ENCODE measurements at places on chromosomes 2 and 18.

- H3K4me1 ChIP-seq, result no peaks in the 10 kb centered on the region
- no peaks in the 10 kb centered on the region for H3K36me3 ChIP-seq
- H3K27me3 ChIP-seq, result no peaks in the 10 kb centered on the region
- H3K27ac ChIP-seq, result no peak overlapping the region
- no peak for DNase-seq
- no peak overlapping the region for H3K4me3 ChIP-seq
Measured at GRCh38 chr2:82789851-82790205, 1669.3 kb downstream of the SUCLG1 start.

- no peaks in the 10 kb centered on the region for H3K36me3 ChIP-seq
- no peaks in the 10 kb centered on the region for H3K4me1 ChIP-seq
- no peak overlapping the region for H3K27ac ChIP-seq
- no peak for DNase-seq
- no peaks in the 10 kb centered on the region for H3K27me3 ChIP-seq
- no peak overlapping the region for H3K4me3 ChIP-seq
Measured at GRCh38 chr18:61503688-61504087, 170.5 kb downstream of the CDH20 start.

DNA sequence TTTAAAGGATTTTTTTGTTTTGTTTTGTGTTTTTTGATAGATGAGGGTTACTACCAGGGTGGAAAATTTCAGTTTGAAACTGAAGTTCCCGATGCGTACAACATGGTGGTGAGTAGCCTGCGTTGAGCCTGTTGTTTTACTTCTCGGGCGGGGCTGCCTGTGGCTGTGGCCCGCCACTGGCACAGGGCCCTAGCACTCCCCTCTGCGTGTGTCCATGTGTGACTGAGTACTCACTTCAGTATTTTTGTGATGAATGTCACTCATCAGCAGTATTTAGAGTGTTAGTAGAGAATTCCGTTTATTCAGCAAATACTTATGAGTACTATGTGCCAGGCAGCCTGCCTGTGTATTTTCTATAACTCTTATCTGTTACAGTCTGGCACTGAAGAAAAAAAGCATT is 44.3 kb upstream of the SCLY start:
- H3K27ac ChIP-seq, result no peak overlapping the region
- no peak overlapping the region for H3K4me3 ChIP-seq
- peaks cover 54% of the 10 kb centered on the region for H3K36me3 ChIP-seq
- no peaks in the 10 kb centered on the region for H3K27me3 ChIP-seq
- no peak for DNase-seq

- no peaks in the 10 kb centered on the region for H3K36me3 ChIP-seq
- no peaks in the 10 kb centered on the region for H3K27me3 ChIP-seq
- no peak overlapping the region for H3K4me3 ChIP-seq
- no peaks in the 10 kb centered on the region for H3K4me1 ChIP-seq
- DNase-seq, result peak; percentile 18
- H3K27ac ChIP-seq, result no peak overlapping the region
Measured at GRCh38 chr18:49178736-49179135, 228.0 kb upstream of the SMAD7 start.

GRCh38 chr2:239312081-239312511 is 88.7 kb downstream of the HDAC4 start:
- H3K4me3 ChIP-seq, result no peak overlapping the region
- H3K27ac ChIP-seq, result no peak overlapping the region
- no peak for DNase-seq
- H3K27me3 ChIP-seq, result no peaks in the 10 kb centered on the region
- H3K4me1 ChIP-seq, result peaks cover 20% of the 10 kb centered on the region
- no peaks in the 10 kb centered on the region for H3K36me3 ChIP-seq

DNA sequence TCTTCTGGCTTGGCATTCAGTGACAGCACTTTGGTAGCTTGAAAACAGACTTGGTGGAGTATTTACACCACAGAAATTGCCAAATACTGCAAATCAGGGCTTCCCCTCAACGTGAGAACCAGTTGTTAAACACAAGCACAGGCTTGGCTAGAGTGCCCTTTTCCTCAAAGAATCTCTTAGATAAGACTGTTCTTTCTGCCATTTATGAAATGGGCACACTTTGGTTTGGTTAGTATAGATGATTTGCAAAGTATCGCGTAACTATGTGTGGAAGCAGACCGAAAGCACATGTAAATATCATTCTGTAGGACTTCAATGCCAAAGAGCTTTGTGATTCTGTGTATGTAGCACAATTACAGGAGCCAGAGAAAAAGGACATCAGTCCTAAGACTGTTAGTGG is 308.2 kb downstream of the DCC start:
- DNase-seq, result no peak
- no peak overlapping the region for H3K27ac ChIP-seq
- no peak overlapping the region for H3K4me3 ChIP-seq
- no peaks in the 10 kb centered on the region for H3K27me3 ChIP-seq

DNA sequence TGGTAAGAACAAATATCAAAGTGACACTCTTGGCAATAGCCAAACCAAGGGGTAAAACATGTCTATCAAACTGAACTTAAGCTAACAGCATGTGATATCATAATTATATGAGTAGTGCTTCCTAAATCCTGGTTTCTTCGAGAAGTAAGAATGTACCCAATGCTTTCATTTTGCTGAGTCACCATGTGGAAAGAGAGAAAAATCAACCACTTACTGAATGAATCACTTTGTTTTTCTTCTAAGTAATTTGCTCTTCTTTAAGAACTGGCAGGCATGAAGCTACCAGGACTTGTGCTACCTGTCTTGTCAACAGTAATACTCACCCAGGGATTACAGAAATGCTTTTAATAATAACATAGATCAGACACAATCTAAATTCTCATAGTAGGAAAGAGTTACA is 19.0 kb upstream of the DUSP19 start:
- peaks cover 2% of the 10 kb centered on the region for H3K27me3 ChIP-seq
- no peaks in the 10 kb centered on the region for H3K36me3 ChIP-seq
- no peak overlapping the region for H3K27ac ChIP-seq
- H3K4me1 ChIP-seq, result no peaks in the 10 kb centered on the region
- no peak for DNase-seq

- DNase-seq, result no peak
- H3K36me3 ChIP-seq, result no peaks in the 10 kb centered on the region
- H3K4me1 ChIP-seq, result peaks cover 16% of the 10 kb centered on the region
- H3K27me3 ChIP-seq, result no peaks in the 10 kb centered on the region
- H3K4me3 ChIP-seq, result no peak overlapping the region
Measured at GRCh38 chr2:25159949-25160348, 8.4 kb downstream of the POMC start.

- H3K27ac ChIP-seq, result no peak overlapping the region
- peaks cover 28% of the 10 kb centered on the region for H3K4me1 ChIP-seq
- H3K36me3 ChIP-seq, result peaks cover 7% of the 10 kb centered on the region
- no peak overlapping the region for H3K4me3 ChIP-seq
Measured at GRCh38 chr2:120219766-120220165, 3.4 kb downstream of the TMEM185B start.

- H3K4me3 ChIP-seq, result no peak overlapping the region
- H3K27ac ChIP-seq, result no peak overlapping the region
- H3K4me1 ChIP-seq, result no peaks in the 10 kb centered on the region
- H3K27me3 ChIP-seq, result no peaks in the 10 kb centered on the region
- no peak for DNase-seq
- H3K36me3 ChIP-seq, result no peaks in the 10 kb centered on the region
Measured at GRCh38 chr2:149904352-149905175, 317.0 kb upstream of the MMADHC start.

DNA sequence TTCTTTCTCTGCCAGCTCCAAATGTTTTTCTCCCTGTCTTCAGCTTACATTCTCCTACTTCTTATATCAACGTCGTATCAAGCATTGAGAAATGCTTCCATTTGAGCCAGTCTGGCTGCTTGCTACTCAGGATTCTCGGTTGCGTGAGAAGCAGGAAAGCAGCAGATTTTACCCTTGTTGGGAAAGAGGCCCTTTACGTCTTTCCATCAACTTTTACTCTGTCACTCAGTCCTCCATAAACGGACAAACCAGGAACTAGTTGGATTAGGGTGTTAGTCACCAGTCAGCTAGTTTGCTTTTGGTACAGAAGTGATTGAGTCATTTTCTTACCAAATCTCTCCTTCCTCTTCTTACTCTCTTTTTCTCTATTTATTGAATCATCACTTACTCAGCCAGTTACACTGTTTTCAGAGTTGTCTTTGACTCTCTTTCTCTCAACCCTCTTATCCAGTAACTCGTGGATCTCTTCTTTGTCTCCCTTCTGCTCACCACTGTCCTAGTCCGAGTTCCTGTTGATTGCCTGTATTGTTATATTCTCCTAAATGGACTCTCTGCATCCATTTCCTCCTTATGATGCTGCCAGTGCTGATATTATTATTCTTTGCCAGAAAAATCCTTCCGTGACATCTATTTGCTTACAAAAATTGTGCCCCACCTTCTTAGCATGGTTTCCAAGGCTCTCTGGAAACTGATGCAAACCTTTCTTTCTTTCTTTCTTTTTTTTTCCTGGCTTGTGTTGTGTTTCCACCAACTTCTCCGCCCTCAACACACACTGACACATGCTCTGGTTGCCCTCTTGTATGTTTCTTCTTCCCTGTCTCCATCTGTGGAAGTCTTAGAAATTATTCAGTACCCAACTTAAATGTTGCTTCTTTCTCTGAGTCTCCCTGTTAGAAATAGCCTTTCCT is 61.5 kb downstream of the VRK2 start:
- H3K27me3 ChIP-seq, result no peaks in the 10 kb centered on the region
- H3K4me1 ChIP-seq, result no peaks in the 10 kb centered on the region
- no peak for DNase-seq
- no peaks in the 10 kb centered on the region for H3K36me3 ChIP-seq

- no peak for DNase-seq
- no peaks in the 10 kb centered on the region for H3K36me3 ChIP-seq
- H3K27ac ChIP-seq, result no peak overlapping the region
- no peak overlapping the region for H3K4me3 ChIP-seq
Measured at GRCh38 chr2:239282448-239283287, 118.2 kb downstream of the HDAC4 start.

- DNase-seq, result no peak
- peaks cover 7% of the 10 kb centered on the region for H3K27me3 ChIP-seq
- H3K27ac ChIP-seq, result no peak overlapping the region
- no peaks in the 10 kb centered on the region for H3K36me3 ChIP-seq
- no peak overlapping the region for H3K4me3 ChIP-seq
Measured at GRCh38 chr2:207676827-207677354, 34.5 kb upstream of the CCNYL1 start.

GRCh38 chr2:9071584-9072124 is 68.2 kb upstream of the MBOAT2 start:
- no peak overlapping the region for H3K27ac ChIP-seq
- no peak overlapping the region for H3K4me3 ChIP-seq
- H3K27me3 ChIP-seq, result no peaks in the 10 kb centered on the region
- no peaks in the 10 kb centered on the region for H3K36me3 ChIP-seq
- no peak for DNase-seq

- no peak overlapping the region for H3K27ac ChIP-seq
- H3K27me3 ChIP-seq, result no peaks in the 10 kb centered on the region
- no peak overlapping the region for H3K4me3 ChIP-seq
- H3K4me1 ChIP-seq, result no peaks in the 10 kb centered on the region
- peaks cover 63% of the 10 kb centered on the region for H3K36me3 ChIP-seq
Measured at GRCh38 chr2:135169900-135170753, 118.0 kb downstream of the RAB3GAP1 start.

- no peak for DNase-seq
- H3K27me3 ChIP-seq, result no peaks in the 10 kb centered on the region
- H3K36me3 ChIP-seq, result peaks cover 95% of the 10 kb centered on the region
- H3K27ac ChIP-seq, result no peak overlapping the region
- no peak overlapping the region for H3K4me3 ChIP-seq
Measured at GRCh38 chr2:98560256-98560771, 48.0 kb downstream of the COA5 start.

DNA sequence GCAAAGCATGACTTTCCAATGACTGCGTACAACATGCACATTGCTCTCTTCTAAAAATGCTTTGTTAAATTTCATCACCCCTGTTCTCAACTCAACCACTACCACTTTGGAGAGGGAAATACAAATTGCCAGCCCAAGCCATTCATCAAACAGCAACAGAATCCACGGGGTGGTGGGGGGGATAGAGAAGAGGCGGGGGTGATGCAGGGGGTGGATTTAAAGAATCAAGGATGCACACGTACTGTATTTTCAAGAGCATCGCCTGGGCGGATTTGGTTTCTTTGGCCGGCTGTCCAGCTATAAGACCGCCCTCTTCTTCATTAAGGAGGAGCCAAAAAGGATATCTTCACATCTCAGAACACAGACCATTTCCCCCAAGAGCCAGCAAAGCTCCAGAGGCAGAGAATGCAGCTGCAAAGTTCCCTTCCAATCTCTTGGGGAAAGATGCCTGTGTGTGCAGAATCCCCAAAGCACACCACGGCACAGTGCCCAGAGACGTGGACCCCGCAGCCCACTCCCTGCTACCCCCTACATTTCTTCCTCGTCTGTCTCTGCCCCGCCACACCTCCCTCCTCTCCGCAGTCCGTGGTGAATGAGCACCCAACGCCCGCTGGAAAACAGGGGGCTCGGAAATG is 977 bp downstream of the SLC8A1 start:
- H3K27me3 ChIP-seq, result peaks cover 14% of the 10 kb centered on the region
- H3K27ac ChIP-seq, result no peak overlapping the region
- peak overlapping the region; percentile 34 for H3K4me3 ChIP-seq
- no peaks in the 10 kb centered on the region for H3K36me3 ChIP-seq
- no peak for DNase-seq

- H3K36me3 ChIP-seq, result peaks cover 4% of the 10 kb centered on the region
- H3K27ac ChIP-seq, result no peak overlapping the region
- H3K4me1 ChIP-seq, result no peaks in the 10 kb centered on the region
- no peaks in the 10 kb centered on the region for H3K27me3 ChIP-seq
- no peak overlapping the region for H3K4me3 ChIP-seq
- DNase-seq, result no peak
Measured at GRCh38 chr2:36954977-36955607, 11.2 kb downstream of the STRN start.

- H3K36me3 ChIP-seq, result peaks cover 77% of the 10 kb centered on the region
- no peak overlapping the region for H3K4me3 ChIP-seq
- DNase-seq, result no peak
- no peak overlapping the region for H3K27ac ChIP-seq
- H3K27me3 ChIP-seq, result no peaks in the 10 kb centered on the region
Measured at GRCh38 chr2:47810850-47811249, 27.9 kb downstream of the MSH6 start.

- H3K36me3 ChIP-seq, result peaks cover 7% of the 10 kb centered on the region
- no peak overlapping the region for H3K4me3 ChIP-seq
- no peaks in the 10 kb centered on the region for H3K4me1 ChIP-seq
- no peak overlapping the region for H3K27ac ChIP-seq
Measured at GRCh38 chr2:241069821-241070281, 32.2 kb downstream of the MTERF4 start.

Measured in CD4-positive, alpha-beta T cell (primary cell).